Stimulated activated CD8-positive, alpha-beta memory T cell treated with anti-CD3 and anti-CD28 coated beads, Interleukin-4, amount 100 ng/mL, for 1 hour (primary cell): ENCODE measurements at places on chromosomes 12 and 14.

DNA sequence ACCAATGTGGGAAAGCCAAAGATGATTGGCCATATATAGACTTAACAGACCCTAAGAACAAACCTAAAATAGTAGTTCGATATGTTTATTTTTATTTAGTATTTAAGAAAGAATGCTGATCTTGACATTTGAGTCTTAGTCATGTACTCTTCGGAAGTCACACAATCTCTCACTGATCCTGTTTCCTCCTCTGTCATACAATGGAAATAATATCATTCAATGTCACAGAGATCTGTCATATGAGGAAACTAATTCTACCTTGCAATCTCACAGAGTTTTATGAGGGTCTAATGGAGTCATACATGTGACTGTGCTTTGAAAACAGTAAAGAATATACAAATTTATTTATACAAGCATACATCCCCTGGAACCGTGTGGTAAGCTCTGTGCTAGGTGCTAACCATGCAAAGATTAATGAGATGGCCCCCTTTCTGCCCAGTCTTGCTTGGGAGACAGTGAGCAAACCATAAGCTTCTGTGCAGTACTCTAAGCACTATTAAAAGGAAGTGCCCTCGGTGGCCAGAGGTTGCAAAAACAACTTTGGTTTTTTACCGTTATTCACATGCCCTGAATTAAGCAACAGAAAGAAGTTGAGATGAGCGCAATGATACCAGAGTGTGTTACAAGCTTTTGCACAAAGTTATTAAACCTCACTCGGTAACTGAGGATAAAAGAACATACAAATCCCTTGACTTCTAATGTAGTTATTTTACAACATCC is 1.7 kb upstream of the LIN7A start:
- no peak for DNase-seq

DNA sequence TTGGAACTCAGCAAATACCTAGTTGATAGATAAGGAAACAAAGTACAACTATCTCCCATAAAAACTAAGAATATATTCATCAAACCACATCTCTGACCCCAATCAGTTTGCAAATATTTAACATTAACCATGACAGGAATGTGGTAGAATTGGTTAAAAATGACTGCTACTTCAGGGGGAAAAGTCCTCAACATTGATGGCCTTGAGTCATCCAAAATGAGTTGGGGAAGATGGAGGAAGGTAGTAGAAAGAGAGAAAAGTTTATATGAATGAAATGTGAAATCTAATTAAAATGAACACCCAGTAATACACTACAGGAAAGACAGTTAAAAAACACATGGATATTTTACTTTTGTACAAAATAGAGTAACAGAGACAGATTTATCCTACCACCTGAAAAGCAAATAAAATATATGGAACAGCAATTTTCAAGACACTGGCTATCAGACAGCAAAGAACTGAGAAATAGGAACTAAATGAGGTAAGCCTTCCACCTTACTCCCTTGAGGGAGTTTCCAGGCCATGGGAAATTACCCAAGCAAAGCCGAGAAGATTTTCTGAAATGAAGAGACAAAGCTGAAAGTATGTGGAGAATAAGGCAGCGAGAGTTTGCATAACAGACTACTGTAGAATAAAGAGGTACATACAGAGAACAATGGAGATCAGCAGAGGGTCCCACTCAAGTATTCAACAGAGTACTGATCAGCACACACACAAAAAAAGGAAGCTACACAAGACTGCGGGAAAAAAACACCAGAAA is 49.6 kb downstream of the TC2N start:
- DNase-seq: no peak

- no peak for DNase-seq
Observed at GRCh38 chr12:108815875-108816594, 41.3 kb downstream of the SSH1 start.

GRCh38 chr12:109027767-109028166 is 6.9 kb upstream of the SVOP start:
- no peak for DNase-seq

GRCh38 chr12:32988982-32989381 is 92.4 kb upstream of the PKP2 start:
- DNase-seq: no peak

- no peak for DNase-seq
Observed at GRCh38 chr12:68806488-68807237, 1.3 kb upstream of the MDM2 start.

DNA sequence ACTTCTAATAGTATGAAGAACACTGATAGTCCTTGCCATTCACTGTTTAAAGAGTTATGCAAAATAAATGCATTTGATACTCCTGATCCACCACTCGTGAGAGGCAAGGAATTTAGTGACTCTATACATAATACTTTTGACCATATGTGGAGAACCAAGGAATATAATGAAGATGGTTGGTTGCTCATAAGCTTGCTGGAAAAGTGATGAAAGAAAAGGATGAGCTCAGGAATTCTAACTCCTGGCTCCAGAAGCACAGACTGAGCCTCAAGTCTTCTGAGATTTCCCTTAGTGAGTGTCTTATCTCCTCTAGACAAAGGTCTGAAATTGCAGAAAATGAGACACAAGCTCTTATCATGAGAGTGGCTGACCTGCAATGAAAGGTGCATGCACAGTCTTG is 57.1 kb upstream of the KRAS start:
- no peak for DNase-seq

DNA sequence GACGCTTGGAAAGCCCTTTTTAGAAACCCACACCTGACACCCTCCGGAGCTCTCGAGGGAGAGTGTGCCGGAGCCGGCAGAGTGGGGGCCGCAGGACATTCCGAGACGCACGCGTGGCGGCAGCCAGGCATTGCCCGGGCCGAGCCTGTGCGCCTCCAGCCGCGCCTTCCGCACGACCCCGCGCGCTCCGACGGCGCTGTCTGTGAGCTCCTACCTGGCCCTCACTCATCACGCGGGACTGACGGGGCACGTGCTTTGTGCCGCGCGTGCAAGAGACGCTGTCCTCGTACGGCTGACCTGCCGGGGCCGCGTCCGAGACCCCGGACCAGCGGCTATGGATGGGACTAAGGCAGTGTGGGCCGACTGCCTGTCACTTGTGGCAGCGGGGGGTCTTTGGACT is 5.2 kb downstream of the GALNT9 start:
- no peak for DNase-seq

GRCh38 chr12:80967565-80967964 is 29.8 kb upstream of the LIN7A start:
- no peak for DNase-seq

DNA sequence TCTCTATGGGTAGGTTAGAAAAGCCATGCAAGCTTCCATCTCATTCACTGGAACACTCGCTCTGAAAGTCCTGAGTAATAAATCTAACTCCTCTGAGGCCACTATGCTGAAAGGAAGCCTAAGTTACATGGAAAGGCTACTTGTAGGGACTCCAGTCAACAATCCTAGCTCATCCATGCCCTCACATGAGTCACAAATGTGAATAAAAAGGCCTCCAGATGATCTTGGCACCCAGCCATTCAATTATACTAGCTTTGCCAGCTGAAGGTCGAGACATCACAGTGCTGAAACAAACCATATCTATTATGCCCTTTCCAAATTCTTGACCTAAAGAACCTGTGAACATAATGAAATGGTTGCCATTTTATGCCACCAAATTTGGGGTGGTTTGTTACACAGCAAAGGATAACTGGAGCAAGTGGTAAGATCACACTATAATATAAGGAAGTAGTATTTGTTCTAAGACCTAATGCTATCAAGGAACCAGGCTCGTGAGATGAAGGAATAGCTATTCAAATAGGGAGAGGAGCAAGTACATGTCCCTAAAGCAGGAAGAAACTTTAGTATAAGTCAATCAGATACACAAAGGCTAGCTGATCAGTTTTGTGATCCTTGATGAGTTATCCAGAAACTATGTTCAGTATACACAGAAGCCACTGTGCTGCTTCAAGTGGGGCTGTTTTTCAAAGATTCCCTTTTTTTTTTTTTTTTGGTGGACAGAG is 142.1 kb downstream of the MED13L start:
- DNase-seq: no peak

- DNase-seq: no peak
Observed at GRCh38 chr12:21992823-21993222, 51.6 kb upstream of the ABCC9 start.

- DNase-seq: no peak
Observed at GRCh38 chr12:125373375-125373774, 308.1 kb downstream of the AACS start.

GRCh38 chr12:108418164-108418890 is 79.2 kb upstream of the CMKLR1 start:
- DNase-seq: no peak

- no peak for DNase-seq
Observed at GRCh38 chr12:56590237-56590830, 39.8 kb downstream of the BAZ2A start.

- no peak for DNase-seq
Observed at GRCh38 chr14:30748343-30748742, 126.0 kb upstream of the COCH start.

DNA sequence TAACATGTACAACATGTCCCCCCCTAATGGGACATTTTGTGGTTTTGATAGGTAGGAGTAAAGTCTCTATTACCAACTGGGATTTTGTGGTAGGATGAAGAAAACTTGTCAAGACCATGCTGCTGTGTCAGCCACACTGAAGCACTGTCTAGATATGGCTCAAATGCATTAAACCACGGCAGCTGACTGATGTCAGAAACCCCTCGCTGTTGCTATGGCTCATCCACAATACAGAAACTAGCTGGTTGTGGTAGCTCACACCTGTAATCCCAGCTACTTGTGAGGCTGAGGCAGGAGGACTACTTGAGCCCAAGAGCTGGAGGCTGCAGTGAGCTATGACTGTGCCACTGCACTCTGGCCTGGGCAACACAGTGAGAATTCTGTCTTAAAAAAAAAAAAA is 40.1 kb downstream of the PAPLN start:
- no peak for DNase-seq

- DNase-seq: no peak
Observed at GRCh38 chr14:80926397-80927082, 15.0 kb downstream of the CEP128 start.

GRCh38 chr14:63867933-63868921 is 15.4 kb downstream of the SYNE2 start:
- DNase-seq: no peak

DNA sequence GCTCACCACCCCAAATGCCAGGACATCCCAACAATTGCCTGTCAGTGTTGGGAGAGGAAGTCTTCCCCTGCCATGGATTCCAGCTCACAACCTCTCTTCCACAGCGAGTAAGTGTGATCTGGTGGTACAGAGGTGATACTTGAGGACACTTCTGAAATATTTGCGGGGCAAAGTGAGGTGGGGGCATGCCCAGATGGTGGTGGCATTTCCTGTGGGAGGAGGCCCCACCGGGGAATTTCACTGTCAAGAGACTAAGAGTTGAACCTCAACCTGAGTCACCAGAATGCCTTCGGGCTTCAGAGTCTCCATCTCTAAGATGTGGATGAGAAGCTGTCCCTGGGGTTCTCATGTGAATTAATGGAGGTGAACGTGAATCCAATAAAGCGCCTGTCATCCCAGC is 122.3 kb upstream of the RFLNA start:
- no peak for DNase-seq

- DNase-seq: no peak
Observed at GRCh38 chr14:104697892-104698583, 8.6 kb downstream of the INF2 start.

GRCh38 chr14:90277581-90278198 is 21.3 kb downstream of the PSMC1 start:
- no peak for DNase-seq

- no peak for DNase-seq
Observed at GRCh38 chr12:26721800-26722199, 111.2 kb downstream of the ITPR2 start.

GRCh38 chr12:89311703-89312293 is 40.5 kb downstream of the DUSP6 start:
- no peak for DNase-seq

- DNase-seq: no peak
Observed at GRCh38 chr14:75113932-75114539, 12.8 kb downstream of the NEK9 start.

DNA sequence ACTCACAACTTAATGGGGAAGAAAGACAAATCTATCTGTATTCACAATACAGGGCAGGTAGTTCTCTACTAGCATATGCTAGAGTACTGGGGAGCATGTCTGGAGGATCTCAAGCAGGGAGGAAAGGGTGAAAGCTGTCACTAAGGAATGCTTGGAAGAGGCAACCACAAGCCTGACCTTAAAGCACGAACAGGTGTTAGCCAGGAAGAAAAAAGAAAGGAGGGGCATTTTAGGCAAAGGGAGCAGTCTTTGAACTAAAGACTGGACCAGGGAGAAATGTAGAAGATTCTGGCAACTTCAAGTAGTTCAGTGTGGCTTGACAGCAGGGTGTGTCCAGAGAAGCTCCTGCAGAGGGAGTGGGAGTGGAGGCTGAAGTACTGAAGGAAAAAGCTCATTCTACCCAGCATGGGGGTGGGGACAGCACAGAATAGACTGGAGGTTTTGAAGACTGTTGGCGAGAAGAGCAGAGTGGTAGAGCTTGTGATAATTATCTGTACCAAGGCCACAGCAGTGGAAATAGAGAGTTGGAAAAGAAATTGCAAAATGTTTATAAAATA is 50.9 kb downstream of the AP5M1 start:
- DNase-seq: no peak

GRCh38 chr12:104942075-104942474 is 16.0 kb downstream of the SLC41A2 start:
- DNase-seq: no peak

- no peak for DNase-seq
Observed at GRCh38 chr12:15979096-15980092, 68.3 kb downstream of the DERA start.

DNA sequence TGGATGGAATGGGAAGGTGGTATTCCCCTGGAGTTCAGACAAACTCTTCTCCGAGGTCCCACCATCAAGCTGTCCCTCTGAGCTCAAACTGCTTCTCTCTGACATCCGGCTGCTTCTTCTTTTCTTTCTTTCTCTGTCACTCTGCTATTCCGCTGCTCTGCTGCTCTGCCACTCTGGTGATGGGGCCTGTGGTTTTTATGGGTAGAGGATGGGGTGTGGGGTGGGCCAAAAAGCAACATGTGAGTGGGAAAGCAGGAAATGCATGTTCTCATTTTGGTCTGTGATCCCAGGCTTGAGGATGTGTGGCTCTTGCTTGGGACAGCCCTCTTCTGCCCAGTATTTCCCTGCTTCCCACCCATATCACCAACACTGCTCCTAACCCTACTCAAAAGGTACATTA is 30.6 kb downstream of the CLECL1 start:
- DNase-seq: no peak

GRCh38 chr14:51533160-51533559 is 118.5 kb upstream of the FRMD6 start:
- no peak for DNase-seq

DNA sequence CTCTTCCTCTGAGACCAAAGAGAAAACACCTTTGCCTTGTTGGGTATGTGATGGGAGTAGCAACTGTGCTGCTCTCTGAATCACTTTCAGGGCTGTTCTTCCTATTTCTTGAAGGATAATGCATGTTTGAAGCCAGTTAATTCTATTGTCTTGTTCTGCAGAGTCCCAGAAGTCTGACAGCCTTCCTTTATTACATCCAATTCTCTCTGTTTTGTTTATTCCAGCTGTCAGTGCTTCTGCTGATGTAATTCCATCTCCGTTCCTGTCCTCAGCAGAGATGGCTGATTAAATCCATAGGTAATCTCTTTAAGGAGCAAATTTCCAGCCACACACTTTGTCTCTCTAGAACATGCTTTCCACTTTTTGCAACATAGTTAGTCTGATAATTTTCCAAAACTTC is 59.7 kb downstream of the MGAT4C start:
- no peak for DNase-seq

GRCh38 chr14:71320734-71321573 is 413.7 kb downstream of the PCNX1 start:
- DNase-seq: peak; percentile 27
